ENCODE measurements at places on chromosomes 11 and 22.

GRCh38 chr11:16321148-16321547 lies 35.2 kb downstream of the SOX6 start:
- no peak for DNase-seq

DNA sequence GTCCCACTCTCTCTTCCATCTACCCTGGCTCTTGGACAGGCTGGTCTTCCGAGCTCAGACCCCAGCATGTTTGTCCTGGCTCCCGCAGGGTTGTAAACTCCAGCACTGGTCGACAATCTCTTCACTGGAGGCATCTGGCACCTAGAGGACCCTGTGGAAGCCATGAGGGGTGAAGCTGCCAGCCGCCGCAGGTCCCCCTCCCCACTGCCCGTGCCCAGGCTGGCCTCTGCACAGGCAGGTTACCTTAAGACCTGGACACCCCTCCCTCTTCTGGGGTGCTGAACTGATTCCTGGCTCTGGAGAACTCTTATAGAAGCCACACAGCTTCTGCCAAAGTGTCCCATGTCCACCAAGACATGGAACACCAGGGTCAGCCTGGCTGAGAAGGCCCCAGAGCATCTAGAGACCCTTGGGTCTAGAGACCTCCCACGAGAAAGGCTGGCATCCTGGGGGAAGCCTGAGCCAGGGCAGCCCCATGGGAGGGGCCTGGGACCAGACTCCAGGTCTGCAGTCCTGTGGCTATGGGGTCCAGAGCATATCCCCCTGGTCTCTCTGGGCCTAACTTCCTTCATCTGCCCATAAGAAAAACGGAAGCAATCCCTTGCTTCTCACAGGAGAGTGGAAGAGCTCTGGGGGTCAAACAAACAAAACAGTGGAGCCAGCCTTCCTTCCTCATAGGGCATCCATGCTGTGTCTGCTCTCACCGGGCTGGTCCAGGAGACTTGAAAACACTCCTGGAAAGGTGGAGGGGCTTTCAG lies 30.6 kb downstream of the LMO1 start:
- DNase-seq, result no peak

DNA sequence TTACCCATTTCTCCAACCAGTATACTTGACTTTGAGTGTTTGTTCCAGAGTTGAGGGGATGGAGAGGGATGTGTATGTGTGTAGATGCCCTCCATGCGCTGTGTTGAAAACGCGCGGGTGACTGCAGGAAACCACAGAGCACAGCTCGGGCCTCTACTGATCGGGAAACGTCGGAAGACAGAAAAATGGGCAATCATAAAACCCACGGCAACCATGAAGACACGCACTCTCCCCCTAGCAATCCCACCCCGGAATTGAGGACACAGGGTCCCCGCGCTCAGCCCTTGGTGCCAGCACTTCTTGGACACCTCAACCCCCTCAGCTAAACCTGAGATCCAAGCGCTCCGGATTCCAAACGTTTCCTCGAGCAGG lies 251 bp upstream of the UQCC3 start:
- DNase-seq, result peak; percentile 10

DNA sequence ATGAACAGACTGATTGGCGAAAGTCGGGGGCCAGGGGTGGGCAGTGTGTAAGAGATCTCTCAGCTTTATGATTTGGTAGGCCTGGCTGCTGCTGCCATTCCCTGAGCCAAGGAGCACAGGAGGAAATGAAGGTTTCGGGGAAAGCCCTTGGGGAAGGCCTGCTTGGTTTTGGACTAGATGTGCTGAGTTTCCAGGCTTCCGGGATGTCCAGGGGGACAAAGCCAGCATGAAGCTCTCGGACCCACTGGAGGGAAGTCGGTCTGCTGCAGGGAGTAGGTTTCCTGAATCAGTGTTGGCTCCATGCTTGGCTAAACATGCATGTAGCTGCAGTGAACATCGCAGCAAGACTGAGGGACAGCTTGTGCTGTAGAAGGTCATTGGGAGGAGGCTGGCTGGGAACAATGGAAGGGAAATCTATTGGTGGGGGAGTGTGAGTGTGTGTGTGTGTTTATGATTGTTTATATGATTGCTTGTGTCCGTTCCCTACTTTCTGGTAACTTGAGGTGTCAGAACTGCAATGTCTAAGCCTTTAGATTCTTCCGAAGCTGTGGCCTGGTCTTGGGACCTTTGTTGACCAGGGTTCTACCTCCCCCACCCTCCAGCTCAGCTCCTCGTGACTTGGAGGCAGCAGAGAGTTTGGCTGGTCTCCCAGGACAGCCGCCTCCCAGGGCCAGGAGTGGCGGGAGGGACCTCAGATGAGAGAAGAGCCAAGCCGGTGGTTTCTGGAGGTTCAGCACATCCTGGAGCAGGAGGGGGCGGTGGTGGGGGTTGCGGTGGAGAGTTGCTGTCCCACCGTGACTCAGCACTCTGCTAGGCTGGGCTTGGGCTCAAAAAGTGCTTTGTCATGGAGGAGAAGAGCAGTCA lies 4.0 kb upstream of the FTH1 start:
- peak; percentile 97 for DNase-seq
